ENCODE measurements at places on chromosomes 7 and 10.

DNA sequence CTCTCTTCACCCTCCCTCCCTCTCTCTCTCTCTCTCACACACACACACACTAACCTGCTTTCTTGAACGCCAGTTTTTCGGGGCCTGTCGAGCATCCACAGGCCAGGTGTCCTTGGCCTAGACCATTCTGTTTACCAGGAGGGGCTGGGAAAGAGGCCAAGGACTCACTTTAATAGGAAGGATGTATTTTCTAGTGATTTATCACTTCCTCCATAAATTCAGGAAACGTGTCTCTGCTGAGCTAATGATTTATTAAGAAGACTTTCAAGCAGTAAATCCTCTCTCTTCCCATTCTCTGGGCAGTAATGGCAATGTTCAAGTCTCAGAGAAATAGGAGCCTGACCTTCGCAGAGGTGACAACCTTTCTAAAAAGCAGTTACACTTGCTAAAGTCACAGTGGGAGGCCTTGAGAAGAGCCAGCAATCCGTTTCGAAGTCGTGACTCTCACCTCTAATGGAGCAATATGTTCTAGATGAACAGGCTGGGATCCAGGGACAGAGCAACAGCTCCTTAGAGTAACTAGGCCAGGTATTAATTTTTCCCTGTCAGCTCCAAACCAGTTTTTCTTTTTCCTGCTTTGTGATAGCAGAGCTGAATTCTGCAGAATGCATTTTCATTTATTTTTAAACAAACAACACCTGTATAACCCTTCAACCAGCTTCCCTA is 1357.5 kb upstream of the SORCS1 start:
- DNase-seq, result no peak

- DNase-seq, result no peak
These were observed 31.5 kb downstream of the MTURN start for GRCh38 chr7:30166155-30166840.

DNA sequence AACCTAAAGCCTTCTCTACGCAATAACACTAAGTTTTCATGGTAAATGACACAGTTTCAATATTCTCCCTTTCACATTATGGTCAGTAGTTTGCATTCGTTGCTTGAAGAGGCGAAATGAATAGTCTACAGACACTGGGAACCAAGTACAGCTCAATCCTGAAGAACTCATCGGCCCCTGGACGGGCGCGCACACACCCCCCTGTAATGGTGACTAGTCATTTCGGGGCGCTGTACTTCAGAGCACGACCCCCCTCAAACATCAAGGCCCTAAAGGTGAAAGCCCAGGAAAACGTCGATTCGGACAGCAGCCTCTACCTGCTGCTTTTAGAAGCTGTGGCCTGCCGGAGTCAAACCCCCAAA is 1.0 kb downstream of the NT5C2 start:
- peak; percentile 45 for DNase-seq

- DNase-seq, result peak; percentile 29
These were observed 12.6 kb upstream of the UBE2D1 start for GRCh38 chr10:58322072-58322834.

GRCh38 chr10:48651293-48651692 is 33.4 kb upstream of the WDFY4 start:
- DNase-seq, result no peak

DNA sequence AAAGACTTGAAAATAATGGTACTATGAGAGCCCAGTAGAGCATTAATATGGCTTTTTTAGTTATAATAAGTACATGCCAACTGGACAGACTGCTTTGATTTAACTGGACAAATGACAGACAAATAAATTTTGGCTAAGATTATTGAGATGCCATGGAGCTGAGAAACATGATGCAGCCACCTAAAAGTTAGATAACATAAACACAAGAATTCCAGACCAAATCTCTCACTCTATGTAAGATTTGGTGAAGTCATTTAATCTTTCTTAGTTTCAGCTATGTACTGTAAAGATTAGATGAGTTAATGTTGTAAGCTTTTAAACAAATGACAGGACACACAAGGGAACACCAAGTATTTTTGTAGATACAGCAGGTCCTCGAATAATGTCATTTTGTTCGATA is 118.2 kb downstream of the CACNA2D1 start:
- DNase-seq, result no peak

DNA sequence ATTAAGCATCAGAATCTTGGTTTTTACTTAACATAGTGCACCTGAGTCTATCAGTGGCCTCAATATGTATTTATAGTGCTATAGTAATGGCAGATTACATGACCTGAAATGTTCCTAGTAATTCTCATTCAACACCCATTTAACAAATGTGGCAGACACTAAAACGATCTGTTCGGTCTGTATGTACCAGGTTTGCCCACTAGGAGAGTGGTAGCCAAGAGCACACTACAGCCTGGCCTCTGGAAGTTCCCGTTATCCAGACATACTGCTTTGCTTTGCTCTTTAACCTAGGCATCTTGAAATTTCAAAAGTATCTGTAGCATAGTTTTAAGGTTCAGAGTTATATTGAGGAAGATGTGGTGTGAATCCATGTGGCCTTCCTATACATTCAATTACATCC is 395.7 kb upstream of the NRG3 start:
- no peak for DNase-seq

GRCh38 chr10:95536017-95536416 is 25.2 kb downstream of the SORBS1 start:
- no peak for DNase-seq

DNA sequence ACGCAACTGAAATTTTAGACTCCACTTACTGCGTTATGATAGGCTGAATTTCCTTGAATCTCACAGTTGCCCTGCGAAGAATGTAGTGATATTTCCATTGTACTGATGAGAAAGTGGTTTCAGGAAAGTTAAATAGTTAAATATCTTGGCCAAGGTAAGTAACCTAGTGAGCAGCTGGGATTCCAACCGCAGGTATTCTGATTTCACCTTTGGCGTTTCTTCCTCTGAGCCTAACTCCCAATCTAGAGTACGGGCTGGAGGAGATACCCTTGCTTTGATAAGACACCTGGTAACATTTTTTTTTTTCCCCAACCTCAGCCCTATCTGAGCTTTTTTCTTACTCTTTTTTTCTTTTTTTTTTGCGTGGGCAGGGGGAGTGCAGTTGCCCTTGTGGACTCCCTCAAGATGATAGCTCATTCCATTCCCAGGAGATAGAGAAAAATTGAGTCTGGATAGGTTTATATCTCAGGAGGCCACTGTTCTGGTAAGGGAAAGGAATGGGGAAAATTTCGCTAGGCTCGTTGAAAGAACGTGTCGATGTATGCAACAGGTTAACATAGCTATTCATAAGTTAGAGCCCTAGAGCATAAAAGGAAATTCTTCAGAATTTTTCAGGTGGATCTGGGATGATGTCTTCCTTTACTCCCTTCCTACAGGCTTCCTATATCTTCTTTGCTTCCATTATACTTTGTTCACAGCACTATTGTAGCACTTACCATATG is 3.1 kb upstream of the TAS2R38 start:
- no peak for DNase-seq

DNA sequence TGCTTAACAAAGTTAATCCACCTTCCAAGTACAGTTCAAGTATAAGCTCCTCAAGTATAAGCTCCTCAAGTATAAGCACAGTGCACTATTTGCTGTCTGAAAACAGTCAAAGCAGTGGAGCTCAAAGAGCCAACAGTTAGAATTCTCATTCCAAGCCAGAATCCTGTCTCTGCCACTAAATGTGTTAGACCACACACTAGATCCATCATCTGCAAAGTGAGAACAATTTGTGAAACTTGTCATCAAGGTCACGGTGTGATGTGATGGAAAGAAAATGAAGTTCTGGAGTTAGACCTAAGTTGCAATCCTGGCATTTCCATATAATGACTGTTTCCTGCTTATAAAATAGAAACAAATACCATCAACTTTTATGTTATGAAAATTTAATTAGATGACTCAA is 602.5 kb downstream of the TNS3 start:
- no peak for DNase-seq

All from NAMALWA (cell line).